ENCODE measurements at places on chromosomes 11 and 22.

DNA sequence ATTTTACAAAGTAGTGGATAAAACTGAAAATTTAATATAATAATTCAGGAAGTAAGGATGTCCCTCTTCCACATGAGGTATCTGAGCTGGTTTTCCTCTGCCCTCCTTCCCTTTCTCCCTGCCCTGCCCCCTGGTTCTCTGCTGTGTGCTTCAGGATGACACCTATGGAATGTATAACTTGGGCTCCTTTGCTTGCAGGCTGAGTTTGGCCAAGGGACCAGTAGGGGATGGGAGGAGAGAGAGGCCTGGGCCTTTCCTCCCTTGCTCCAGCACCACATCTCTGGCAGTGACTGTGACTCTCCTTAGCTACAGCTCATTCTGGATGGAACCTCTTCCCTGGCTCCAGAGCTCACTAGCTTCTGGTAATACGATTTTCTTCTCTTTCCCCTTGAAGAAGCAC, 10.1 kb downstream of the IRAG1 start:
- no peak for DNase-seq

- no peak for DNase-seq
These were observed 285.2 kb downstream of the METTL15 start for GRCh38 chr11:28393348-28393747.

DNA sequence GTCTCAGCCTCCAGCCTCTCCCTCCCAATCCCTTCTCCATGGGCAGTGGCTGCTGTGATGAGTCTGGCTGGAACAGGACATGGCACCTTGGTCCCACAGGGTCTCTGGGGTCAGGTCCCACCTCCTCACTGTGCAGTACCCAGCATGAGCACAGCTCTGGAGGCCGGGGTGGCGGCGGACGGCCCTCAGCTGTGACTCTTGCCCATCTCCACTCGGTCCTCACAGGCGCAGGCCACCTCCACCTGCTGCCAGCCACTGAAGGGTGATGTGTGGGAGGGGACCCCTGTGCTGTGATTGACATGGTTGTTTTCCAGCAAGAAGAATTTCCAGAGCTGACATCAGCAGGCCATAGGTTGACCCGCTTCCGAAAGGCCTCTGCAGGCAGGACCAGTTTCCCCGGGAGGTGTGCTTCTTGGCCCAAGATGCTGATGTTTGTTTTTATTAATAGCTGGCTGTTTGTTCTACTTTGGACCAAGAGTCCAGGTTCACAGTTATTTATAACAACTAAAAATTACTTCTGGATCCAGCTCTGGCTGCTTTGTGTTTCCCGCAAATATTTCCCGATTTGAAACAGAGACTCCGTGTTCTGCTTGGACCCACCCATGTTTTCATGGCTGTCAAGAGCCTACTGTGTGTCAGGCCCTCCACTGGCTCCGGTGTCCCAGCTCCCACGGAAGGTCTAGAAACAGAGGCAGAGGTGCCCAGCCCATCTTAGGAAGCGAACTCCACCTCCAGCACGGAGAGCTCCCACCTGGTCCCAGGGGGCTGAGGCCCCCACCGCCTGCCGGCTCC, 45.7 kb downstream of the SCUBE1 start:
- no peak for DNase-seq

DNA sequence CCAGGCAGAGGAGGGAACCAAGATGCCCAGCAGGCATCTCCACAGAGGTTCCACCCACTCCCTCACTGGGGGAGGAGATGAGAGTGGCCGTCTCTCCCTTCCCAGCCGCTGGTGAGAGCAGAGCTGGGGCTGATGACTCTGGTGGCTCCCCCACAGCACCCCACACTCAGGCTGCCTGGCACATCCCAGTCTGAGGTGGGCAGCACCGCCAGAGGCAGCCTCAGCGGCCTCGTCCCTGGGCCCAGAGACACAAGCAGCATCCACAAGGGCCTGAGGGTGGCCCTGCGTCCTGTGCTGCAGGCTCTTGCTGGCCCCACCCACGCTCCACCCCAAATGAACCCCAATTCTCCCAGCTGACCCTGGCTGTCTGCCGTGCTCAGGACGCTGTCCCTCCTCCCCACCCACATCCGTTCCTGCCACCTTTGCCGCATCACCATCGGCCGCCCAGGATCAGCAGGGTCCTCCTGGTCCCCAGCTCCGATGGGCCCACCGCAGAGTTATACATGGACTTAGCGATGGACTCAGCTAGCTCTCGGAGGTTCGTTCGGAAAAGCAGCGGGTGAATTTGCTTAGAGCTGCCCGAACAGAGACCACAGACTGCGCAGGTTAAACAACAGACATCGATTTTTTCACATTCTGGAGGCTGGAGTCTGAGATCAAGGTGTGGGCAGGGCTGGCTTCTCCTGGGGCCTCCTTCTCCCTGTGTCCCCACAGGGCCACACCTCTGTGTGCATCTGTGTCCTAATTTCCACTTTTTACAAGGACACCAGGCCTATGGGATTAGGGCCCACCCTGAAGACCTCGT, 20.2 kb upstream of the CTSD start:
- no peak for DNase-seq

Measured in spleen (tissue), 13 donors.